Muscle of back (tissue), 13 donors: ENCODE measurements at places on chromosomes 7 and 10.

GRCh38 chr10:97039538-97040247, 146.1 kb downstream of the SLIT1 start:
- no peak for DNase-seq

DNA sequence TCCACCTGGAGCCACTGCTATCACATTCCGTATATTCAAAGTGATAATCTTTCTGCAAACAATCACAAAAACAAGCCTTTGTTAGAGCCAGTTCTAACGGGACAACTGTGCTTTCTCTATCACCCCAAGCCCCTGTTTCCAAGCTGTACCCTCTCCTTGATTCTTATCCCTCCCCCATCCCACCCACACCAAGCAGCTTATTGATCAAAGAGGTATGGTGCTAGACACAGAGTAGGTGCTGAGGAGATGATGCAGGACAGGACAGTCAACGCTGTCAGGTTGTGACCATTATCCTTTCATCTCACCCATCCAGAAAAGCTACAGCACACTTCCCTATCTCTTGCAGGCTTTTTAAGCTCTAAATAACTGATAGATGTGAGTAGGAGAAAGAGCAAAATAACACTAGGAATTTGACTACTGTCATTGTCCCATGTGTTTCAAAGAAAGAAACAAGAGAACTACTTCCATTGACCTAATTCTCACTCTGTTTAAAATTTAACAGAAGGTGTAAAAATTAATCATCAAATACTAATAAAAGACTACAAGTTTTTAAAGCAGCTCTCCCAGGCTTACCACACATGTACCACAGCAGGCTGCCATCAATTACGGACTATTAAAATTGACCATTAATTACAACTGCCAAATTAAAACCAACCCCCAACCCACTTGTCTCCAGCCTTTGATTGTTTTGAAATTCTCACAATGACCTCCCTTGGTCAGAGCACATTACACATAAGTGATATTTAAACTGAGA, 94.3 kb downstream of the ELAPOR2 start:
- no peak for DNase-seq

- DNase-seq, result no peak
Measured at GRCh38 chr7:106551936-106552335, 109.0 kb downstream of the CCDC71L start.

- DNase-seq, result no peak
Measured at GRCh38 chr7:121516821-121517220, 120.7 kb upstream of the FAM3C start.

DNA sequence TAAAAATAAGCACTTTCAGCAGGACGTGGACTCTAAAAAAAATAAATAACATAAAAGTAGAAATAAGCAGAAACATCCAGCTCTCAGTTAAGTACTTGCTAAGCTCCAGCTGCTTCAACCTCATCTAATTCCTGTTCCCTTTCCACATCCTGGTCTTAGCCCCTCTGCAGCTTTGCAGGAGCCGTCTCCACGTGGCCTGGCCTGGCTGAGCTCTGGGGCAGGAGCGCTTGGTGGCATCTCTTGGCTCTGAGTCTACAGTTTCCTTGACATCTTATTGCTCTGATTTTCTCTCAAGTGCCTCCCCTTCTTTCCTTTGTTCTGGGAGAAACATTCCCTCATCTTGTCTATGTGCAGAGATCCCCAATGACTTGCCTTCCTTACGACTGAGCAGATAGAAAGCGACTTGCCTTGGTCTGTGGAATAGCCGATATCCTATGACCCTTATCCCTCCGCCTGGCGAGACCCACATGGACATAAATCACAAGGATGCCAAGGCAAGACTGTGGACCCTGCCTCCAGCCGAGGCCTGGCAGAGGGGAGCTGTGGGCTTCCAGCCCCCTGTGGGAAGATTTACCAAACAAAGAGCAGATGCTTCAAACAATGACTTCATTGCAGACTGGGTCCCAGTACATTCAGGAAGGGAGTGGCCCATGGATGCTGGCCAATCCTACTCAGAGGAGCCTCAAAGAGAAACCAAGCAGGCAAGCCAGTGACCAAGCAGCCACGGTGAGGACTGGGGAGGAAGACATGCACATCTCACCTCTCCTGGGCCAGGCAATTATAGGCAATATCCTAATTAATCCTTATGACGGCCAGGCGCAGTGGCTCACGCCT, 61.9 kb downstream of the SPOCK2 start:
- no peak for DNase-seq

- DNase-seq, result peak; percentile 47
Measured at GRCh38 chr7:28812616-28813015, 145.5 kb downstream of the TRIL start.

DNA sequence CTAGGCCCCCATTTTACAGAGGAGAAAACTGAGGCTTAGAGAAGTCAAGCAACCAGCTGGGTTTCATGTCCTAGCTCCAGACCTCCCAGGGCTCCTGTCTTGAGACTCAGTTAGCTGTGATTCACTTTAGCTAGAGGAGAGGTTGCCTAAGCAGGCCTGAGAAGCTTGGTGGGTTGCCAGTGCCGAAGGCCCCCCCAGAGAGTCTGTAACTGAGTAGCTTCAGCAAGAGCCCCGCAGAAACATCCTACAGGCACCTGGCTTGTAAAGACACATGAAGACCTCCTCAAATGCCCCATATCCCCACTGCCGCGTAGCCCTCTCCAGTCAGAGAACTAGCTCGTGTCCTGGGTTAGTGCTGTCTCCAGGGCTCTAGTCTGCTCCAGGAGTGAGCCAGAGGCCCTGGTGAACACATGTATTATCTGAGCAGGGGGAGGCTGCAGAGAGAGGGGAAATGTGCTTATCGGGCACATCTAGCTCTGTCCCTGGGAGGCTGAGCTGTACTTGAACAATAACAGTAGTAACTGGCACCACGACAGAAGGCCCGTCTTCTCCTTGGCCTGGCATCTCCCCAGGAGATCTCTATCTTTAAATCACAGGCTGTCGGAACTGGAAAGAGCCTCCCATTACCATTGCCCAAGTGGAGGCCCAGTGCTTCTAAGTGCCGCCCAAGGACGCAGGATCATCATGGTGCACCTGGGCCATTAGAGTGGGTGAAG, 28.9 kb downstream of the UNC5B start:
- DNase-seq, result peak; percentile 63
